ENCODE measurements at places on chromosomes 11 and 22.

- DNase-seq, result no peak
These were observed 44.2 kb downstream of the TRIM66 start for GRCh38 chr11:8638300-8638699.

- DNase-seq, result no peak
These were observed 1.6 kb downstream of the PRDM11 start for GRCh38 chr11:45147891-45148675.

GRCh38 chr11:96017856-96018255, 93.9 kb upstream of the MTMR2 start:
- DNase-seq, result no peak

DNA sequence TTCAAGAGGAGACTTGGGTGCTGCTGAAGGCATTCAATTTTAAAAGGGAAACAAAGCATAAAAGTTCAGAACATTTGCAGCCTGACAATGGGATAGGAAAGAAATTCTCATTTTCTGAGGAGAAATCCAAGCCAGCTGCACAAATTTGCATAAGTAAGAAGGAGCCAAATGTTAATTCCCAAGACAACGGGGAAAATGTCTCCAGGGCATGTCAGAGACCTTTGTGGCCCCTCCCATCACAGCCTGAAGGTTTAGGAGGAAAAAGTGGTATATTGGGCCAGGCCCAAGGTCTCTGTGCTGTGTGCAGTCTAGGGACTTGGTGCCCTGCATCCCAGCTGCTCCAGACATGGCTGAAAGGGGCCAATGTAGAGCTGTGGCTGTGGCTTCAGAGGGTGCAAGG, 12.7 kb upstream of the OR51F1 start:
- DNase-seq, result no peak

GRCh38 chr22:29359469-29359868, 28.9 kb downstream of the AP1B1 start:
- peak; percentile 70 for DNase-seq

DNA sequence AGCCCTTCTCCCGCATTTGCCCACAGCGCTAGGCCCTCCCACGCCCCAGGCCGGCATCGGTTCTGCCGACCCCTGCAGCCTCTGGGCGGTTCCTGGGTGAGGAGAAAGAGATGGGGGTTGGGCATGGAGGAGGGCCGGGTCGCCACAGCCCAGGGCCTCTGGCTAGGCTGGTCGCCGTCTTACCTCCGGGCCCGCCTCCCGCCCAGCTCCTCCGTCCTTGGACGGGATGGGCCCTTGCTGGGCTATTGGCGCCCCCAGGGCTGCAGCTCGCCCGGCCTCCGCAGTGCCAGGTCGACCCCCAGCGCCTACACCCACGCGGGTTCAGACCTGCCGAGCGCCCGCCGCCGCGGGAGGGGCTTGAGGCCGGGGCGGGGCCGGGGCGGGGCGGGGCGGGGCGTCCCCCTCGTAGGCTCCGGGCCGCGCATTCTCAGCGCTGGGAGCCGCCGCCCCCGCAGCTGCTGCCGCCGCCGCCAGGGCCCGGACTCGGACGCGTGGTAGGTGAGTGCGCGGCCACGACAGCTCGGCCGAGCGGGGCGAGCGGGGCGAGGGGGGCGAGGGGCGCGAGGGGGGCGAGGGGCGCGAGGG, at the start of gene CD151:
Gene CD151 (plus strand): TSS at position 424 of the 585 bp plus-strand sequence. CDS start 3,118 bp downstream, outside the sequence.
- DNase-seq, result peak; percentile 87

- no peak for DNase-seq
These were observed 6.1 kb upstream of the ANO1 start for GRCh38 chr11:70071996-70072395.

- no peak for DNase-seq
These were observed 44.6 kb upstream of the KLHL35 start for GRCh38 chr11:75477614-75477935.

GRCh38 chr11:20964985-20965384, 295.6 kb downstream of the NELL1 start:
- peak; percentile 1 for DNase-seq

DNA sequence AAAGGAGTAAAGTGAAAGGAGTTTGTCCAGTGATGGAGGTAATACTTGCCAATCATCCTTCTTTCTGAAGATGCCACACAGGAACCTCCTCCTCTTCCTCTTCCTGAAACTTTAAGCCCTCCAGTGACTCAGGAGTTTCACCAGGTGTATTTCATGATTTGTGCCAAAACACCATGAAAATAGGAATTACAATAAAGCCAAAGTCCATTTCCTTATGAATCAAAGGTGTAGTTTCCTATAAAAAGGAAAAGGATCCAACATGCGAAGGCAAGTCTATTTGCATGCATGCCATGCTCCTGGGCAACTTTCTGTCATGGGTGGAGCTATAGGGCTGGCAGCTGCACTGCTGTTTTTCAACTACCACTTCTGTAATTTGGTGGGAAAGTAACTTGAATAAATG, 9.8 kb upstream of the POU2AF1 start:
- DNase-seq, result no peak

DNA sequence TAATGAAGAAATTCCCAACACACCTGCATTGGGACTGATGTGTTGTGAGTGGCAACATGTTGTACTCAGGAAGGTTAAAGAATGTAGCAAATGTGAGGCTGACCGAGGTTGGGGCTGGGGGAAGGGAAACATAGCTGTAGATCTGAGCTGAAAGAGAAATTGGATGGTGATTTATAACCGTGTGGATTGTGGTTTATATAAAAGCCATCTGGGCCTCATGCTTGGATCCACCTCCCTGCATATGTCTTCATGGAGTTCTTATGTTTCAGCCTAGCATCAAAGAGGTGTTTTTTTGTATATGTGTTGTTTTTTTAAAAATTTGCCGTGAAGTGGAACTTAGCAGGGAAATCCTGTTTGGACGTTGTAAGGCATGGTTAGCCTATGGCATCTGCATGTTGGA, 141.3 kb downstream of the NAV2 start:
- no peak for DNase-seq

GRCh38 chr11:135074397-135074998, 662.5 kb upstream of the B3GAT1 start:
- DNase-seq, result peak; percentile 3

DNA sequence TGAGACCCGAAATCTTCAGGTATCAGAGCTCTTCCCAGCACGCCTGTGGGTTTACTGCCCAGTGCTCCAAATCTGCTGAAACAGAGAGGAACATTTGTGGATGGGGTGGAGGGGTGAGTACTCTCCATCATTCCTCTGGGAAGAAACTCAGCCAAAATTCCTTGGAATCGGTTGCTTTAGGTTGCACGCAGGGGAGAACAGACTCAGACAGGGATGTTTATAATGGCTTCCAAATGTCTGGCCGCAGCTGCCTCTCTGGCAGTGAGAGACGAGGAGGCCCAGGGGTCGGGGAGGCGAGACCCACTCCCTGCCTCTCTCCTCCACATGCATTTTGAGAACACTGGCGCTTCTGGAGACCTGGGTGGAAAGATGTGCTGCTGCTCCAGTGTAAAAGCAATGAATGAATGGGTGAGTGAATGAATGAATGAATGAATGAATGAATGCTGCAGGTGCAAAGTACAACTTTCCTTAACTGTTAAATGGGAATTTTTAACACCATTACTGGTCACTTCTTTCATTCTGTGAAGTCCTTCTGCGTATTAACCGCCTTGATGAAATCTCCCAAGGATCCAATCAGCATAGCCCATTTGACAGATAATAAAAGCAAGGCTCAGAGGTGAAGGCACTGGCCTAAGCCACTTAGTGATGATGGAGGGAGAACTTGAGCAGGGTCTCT, 437.4 kb downstream of the MIAT start:
- DNase-seq, result peak; percentile 84

- DNase-seq, result peak; percentile 50
These were observed 495 bp downstream of the HYOU1 start for GRCh38 chr11:119056421-119056999.

- DNase-seq, result peak; percentile 14
These were observed 1112.0 kb upstream of the CCDC90B start for GRCh38 chr11:84398017-84398626.

- DNase-seq, result no peak
These were observed 236.3 kb upstream of the SORL1-AS1 start for GRCh38 chr11:121688860-121689614.

GRCh38 chr11:62669420-62670161, 1.9 kb upstream of the UQCC3 start:
- DNase-seq, result no peak

- no peak for DNase-seq
These were observed 12.3 kb downstream of the RELT start for GRCh38 chr11:73388265-73389133.

DNA sequence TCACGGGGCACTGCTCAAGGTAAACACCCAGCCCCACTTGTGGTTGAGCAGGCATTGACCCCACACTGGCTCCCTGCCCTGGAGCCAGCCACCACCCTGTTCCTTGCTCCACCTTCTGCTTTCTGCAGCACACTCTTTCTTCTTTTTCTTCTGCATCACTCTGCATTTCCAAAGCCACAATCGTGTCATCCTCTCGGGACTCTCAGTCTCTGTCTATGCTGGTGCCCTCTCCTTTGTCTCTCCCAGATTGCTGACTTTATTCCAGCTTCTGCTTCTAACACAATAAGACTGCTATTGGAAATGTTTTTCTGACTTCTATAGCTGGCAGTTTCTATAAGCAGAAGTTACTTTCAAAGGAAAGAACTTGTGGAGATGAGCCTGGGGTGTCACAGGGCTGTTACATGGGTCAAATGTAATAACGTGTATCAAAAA, 14.4 kb downstream of the GRAP2 start:
- DNase-seq, result no peak

DNA sequence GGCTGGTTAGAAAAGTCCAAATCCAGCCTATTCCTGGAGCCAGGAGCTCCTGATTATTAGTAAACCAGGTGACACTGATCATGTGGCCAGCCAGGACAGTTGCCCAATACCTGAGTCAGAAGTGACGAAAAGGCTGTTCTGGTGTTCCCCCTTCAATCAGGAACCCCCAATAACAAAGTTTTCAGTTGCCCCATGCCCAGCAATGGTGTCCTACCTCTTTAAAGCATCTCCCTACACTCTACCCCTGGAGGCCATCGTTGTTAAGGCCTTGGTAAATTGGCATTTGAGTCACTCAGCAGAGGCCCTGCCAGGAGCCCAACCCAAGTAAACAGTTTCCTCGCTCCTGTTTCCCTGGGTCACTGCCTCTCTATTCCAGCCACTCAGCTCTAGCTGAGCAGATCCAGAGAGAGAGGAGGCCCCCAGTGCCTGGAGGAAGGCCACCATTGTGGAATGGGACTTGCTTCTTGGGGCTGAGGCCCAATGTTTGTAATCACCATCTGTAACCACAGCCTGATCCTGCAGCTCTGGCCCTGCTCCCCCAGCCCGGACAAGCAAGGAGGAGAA, 25.0 kb downstream of the ARHGAP1 start:
- DNase-seq, result peak; percentile 80

GRCh38 chr11:23257556-23257955, 397.3 kb upstream of the CCDC179 start:
- DNase-seq, result no peak

Data from adipocyte (in vitro differentiated cells).